ENCODE measurements at places on chromosomes 4 and X. TPM values are rescaled to one million over a fixed set of nuclear protein-coding genes. Genes with fewer than 3 reads are reported as not detected.

DNA sequence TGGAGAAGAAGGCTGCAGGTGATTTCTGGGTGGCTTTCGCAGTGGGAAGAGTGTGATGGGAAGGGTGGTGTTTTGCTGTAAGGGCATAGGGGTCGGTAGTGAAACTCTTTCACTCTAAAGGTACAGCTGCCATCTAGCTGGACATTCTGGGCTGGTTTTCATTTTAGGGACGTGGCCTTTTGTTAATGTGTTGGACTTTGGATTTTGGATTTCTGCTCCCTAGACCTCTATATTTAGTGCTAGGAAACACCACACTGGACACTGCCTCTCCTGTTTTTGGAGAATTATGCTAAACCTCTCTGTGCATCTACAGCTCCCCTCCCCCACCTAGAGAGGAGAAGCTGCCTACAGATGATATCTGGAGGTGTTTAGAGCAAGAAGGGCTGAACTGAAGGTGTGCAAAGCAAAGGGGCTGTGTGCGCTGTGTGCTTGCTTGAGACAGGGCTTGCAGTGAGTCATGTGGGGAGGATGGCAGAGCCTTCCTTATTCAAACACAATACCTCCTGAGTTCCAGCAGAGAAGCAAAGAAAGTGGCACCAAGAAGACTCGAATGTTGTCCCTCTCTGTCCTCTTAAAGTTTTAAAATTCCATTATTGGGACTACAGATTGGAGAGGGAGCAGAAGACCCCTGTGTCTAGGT is 47.9 kb downstream of the STARD8 start:
- no peak for DNase-seq
- peaks cover 2% of the 10 kb centered on the region for H3K36me3 ChIP-seq
- H3K27me3 ChIP-seq = no peaks in the 10 kb centered on the region
- no peak overlapping the region for H3K27ac ChIP-seq

PNMA3 gene
- total RNA-seq = 9.4 TPM

DNA sequence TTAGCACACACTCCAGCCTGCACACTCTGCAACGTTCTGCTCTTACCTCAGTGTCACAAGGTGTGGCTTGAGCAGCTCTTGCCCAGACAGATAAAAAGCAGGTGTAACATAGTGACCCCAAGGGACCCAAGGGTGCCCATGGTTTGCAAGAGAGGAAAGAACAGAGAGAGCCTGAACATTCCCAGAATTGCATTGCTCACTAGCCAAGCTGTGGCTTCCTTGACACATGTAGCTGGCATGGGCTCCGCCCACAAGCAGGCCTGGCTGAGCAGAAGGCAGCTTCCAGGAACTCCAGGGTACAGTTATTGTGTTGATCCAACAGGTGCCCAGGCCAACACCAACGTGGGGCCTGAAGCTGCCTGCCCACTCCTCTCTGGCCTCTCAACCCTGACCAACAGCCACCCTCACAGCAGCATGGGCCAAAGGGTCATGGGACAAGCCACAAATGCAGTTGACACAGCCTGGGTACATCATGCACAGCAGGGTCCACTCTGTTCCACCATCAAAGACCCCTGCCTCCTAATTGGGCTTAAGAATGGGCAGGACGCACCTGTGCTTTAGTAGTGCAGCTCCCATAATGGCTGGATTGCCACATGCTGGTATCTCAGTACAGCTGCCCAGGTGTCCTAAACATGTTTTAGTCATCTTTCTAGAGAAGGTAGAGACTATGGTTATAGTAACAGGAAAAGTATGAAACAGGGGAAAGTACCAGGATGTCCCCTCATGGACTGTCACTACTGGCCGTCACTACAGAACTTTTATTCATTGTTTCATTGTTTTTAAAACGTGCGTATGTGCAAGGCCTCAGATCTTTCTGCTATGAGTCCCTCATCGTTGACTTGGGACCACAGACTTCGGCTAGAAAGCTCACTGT is 73.7 kb upstream of the ACSL1 start:
- H3K27ac ChIP-seq = no peak overlapping the region
- H3K4me3 ChIP-seq = no peak overlapping the region
- H3K4me1 ChIP-seq = no peaks in the 10 kb centered on the region
- no peaks in the 10 kb centered on the region for H3K27me3 ChIP-seq
- H3K36me3 ChIP-seq = no peaks in the 10 kb centered on the region

FSTL5 gene
- total RNA-seq = not detected

CT83 gene
- not detected for total RNA-seq

TMEM150C gene
- 2.7 TPM for total RNA-seq

DNA sequence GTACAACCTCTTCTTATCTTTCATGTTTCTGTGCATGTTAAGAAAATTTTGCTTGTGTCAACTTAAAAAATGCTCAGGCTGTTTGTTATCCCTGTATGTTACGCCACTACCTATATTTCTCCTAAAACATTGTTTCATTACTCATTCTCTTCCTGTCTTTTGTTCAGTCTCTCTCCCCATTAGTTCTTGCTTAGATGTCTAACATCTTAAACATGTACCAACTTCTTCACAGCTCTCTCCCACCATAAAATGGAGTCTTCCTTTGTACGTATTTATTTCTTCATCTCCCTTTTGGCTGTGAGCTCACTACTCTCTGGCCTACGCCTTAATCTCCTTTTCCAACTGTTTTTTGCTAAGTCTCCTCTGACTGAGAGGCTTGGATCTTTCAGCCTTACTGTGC is 36.4 kb downstream of the PCDH7 start:
- no peaks in the 10 kb centered on the region for H3K36me3 ChIP-seq
- no peaks in the 10 kb centered on the region for H3K4me1 ChIP-seq
- no peaks in the 10 kb centered on the region for H3K27me3 ChIP-seq
- DNase-seq = no peak
- H3K27ac ChIP-seq = no peak overlapping the region
- no peak overlapping the region for H3K4me3 ChIP-seq

- H3K4me3 ChIP-seq = no peak overlapping the region
- H3K27me3 ChIP-seq = no peaks in the 10 kb centered on the region
- H3K4me1 ChIP-seq = no peaks in the 10 kb centered on the region
Observed at GRCh38 chr4:48139691-48140090, 5.6 kb upstream of the TXK start.

DNA sequence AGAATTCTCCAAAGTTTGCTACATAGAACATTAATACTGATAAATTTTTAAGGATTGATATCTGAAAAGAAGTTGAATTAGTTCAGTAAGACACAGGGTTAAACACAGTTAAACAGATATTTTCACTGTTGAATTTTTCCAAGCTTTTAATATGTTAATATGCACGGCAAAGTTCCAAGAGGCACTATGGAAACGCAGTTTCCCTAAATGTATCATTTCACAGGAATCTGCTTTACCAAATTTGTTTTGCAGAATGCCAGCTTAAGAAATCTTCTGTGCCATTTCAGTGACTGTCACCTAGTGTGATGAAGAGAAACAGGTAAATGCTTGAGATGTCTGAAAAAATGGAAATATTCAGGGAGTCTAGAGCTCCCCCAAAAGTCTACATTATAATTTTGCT is 395.9 kb upstream of the GRIA3 start:
- H3K4me3 ChIP-seq = no peak overlapping the region

DNA sequence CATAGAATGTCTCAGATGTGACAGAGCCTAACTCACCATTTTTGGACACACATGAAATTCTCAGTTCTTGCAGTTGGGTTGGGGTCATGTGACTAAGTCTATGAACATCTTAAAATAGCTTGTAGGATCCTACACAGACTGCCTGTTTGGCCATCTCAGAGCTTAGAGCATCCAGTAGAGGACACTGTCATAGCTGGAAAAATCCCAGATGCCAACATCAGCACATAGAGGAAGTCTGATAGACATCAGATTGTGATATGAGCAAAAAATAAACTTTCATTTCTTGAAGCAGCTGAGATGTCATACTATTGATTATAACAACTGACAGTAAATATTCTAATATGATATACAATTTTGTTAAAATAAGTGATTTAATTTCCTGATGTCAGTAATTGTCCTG is 207.1 kb downstream of the TRAM1L1 start:
- DNase-seq = no peak
- no peaks in the 10 kb centered on the region for H3K27me3 ChIP-seq
- H3K4me1 ChIP-seq = no peaks in the 10 kb centered on the region
- no peak overlapping the region for H3K4me3 ChIP-seq
- H3K27ac ChIP-seq = no peak overlapping the region
- H3K36me3 ChIP-seq = no peaks in the 10 kb centered on the region

- DNase-seq = no peak
- H3K27me3 ChIP-seq = no peaks in the 10 kb centered on the region
- H3K4me1 ChIP-seq = no peaks in the 10 kb centered on the region
Observed at GRCh38 chr4:89994176-89994873, 99.7 kb downstream of the MMRN1 start.

- H3K27me3 ChIP-seq = no peaks in the 10 kb centered on the region
- peaks cover 4% of the 10 kb centered on the region for H3K36me3 ChIP-seq
- H3K4me1 ChIP-seq = no peaks in the 10 kb centered on the region
Observed at GRCh38 chrX:68732906-68733493, 85.5 kb downstream of the STARD8 start.

DNA sequence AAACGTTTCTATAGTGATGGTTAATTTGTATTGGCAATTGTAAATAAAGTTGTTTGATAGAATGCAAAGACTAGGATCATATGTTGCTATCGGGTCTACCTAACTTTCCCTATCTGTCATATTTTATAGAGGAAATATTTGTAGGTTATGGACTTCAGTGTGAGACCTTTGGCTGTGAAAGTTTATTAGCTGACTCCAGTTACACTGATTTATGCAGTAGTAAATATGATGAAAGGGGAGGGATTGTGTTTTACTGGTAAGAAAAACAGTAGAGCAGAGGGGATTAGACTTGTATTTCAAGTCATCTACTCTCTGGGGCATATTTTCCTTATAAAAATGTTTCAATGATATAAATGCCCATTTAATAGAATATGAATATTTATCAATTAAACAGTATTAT is 43.8 kb downstream of the ADGRL3 start:
- no peak overlapping the region for H3K4me3 ChIP-seq
- no peak for DNase-seq
- H3K4me1 ChIP-seq = no peaks in the 10 kb centered on the region
- H3K27me3 ChIP-seq = no peaks in the 10 kb centered on the region
- H3K36me3 ChIP-seq = no peaks in the 10 kb centered on the region

GRCh38 chrX:71846429-71846828 is 64.2 kb upstream of the NHSL2 start:
- no peak overlapping the region for H3K4me3 ChIP-seq
- no peak overlapping the region for H3K27ac ChIP-seq
- no peaks in the 10 kb centered on the region for H3K4me1 ChIP-seq

DNA sequence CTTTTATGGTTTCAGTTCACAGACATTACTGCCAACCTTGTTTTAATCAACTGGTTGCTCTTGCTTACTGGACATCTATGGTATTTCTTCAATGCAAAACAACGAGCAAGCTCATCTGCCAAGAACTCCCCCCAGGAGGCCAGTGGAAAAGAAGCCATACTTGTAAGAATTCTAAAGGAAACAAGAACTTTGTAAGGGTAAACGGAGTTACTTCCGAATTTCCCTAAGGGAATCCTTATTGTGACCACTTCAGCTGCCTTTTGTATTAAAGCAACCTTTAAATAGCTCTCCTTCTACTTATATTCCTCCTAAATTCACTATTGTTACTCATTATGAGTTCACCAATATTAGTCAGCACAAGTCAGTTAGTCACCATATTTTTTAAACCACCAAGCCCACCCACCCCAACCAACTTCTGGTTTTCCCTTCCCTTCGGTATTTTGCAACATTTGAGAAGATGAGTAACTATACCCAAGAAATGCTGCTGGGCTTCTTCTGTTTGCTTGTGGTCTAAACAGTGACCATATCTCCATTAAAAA is 602.8 kb upstream of the DIPK2B start:
- peaks cover 17% of the 10 kb centered on the region for H3K4me1 ChIP-seq
- H3K27me3 ChIP-seq = no peaks in the 10 kb centered on the region
- DNase-seq = no peak
- no peak overlapping the region for H3K4me3 ChIP-seq
- no peak overlapping the region for H3K27ac ChIP-seq

- no peak for DNase-seq
- H3K4me1 ChIP-seq = 0 out of 2 replicates have a peak, but pooled peaks cover 3% of the 10 kb centered on the region
- H3K27ac ChIP-seq = no peak overlapping the region
Observed at GRCh38 chr4:77199276-77199675, 42.3 kb downstream of the CCNG2 start.

GRCh38 chr4:39994406-39994805 is 16.7 kb upstream of the PDS5A start:
- DNase-seq = no peak
- H3K36me3 ChIP-seq = no peaks in the 10 kb centered on the region
- no peaks in the 10 kb centered on the region for H3K4me1 ChIP-seq
- H3K27ac ChIP-seq = no peak overlapping the region
- no peak overlapping the region for H3K4me3 ChIP-seq
- no peaks in the 10 kb centered on the region for H3K27me3 ChIP-seq

CSAG2 gene
- not detected for total RNA-seq

RAB39B gene
- 7.2 TPM for total RNA-seq

DNA sequence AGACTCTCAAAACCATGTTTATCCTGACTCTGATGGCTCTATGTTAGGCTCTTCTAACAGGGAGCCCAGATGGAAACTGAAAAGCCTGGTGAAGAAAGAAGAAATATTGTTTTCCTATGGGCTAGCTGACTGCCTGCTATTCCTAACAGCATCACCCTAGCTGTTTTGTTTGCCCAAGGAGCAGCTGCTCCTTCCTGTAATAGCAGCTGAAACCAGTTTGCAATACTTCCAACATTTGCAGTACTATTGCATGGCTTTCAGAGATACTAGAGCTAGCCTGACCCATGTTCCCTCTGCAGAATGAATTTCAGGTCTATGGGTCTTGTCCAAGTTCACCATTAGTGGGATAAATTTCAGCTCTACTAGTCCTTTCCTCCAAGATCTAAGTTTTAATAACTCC is 495.2 kb downstream of the INPP4B start:
- no peak overlapping the region for H3K4me3 ChIP-seq
- DNase-seq = no peak
- no peak overlapping the region for H3K27ac ChIP-seq
- no peaks in the 10 kb centered on the region for H3K4me1 ChIP-seq
- no peaks in the 10 kb centered on the region for H3K27me3 ChIP-seq

- no peak for DNase-seq
- H3K27ac ChIP-seq = no peak overlapping the region
- H3K4me3 ChIP-seq = no peak overlapping the region
- no peaks in the 10 kb centered on the region for H3K27me3 ChIP-seq
Observed at GRCh38 chr4:67746797-67747495, 7.2 kb downstream of the GNRHR start.

- H3K27ac ChIP-seq = no peak overlapping the region
- no peaks in the 10 kb centered on the region for H3K27me3 ChIP-seq
- peaks cover 2% of the 10 kb centered on the region for H3K4me1 ChIP-seq
Observed at GRCh38 chr4:80309294-80310004, 26.1 kb upstream of the CFAP299 start.

GSX2 gene
- total RNA-seq = not detected

GRCh38 chr4:71338846-71339593 is at the start of gene SLC4A4:
Gene SLC4A4 (plus strand): TSS chr4:71339020.
- no peaks in the 10 kb centered on the region for H3K27me3 ChIP-seq
- no peaks in the 10 kb centered on the region for H3K36me3 ChIP-seq
- H3K4me1 ChIP-seq = no peaks in the 10 kb centered on the region
- DNase-seq = no peak
- no peak within 1 kb of the TSS for H3K27ac ChIP-seq

GRCh38 chr4:114108869-114109268 is 129.4 kb upstream of the ARSJ start:
- H3K36me3 ChIP-seq = no peaks in the 10 kb centered on the region
- no peaks in the 10 kb centered on the region for H3K27me3 ChIP-seq
- no peaks in the 10 kb centered on the region for H3K4me1 ChIP-seq
- no peak overlapping the region for H3K27ac ChIP-seq

SHROOM2 gene
- total RNA-seq = 15.3 TPM

GRCh38 chr4:107897823-107898222 is 33.5 kb upstream of the CYP2U1 start:
- no peak overlapping the region for H3K27ac ChIP-seq
- H3K27me3 ChIP-seq = no peaks in the 10 kb centered on the region
- DNase-seq = no peak
- no peaks in the 10 kb centered on the region for H3K4me1 ChIP-seq
- H3K36me3 ChIP-seq = no peaks in the 10 kb centered on the region

All from H9 (cell line).